ENCODE measurements at places on chromosomes 5 and 9. TPM values are rescaled to one million over a fixed set of nuclear protein-coding genes. Genes with fewer than 3 reads are reported as not detected.

GRCh38 chr5:165673499-165673898, 2168.1 kb downstream of the MAT2B start:
- no peak for DNase-seq

SLC34A1 gene
- polyA plus RNA-seq, result not detected

- DNase-seq, result no peak
Measured at GRCh38 chr5:178336889-178337288, 104.3 kb upstream of the PHYKPL start.

- no peak for DNase-seq
Measured at GRCh38 chr5:33513462-33514185, 72.9 kb downstream of the TARS1 start.

DNA sequence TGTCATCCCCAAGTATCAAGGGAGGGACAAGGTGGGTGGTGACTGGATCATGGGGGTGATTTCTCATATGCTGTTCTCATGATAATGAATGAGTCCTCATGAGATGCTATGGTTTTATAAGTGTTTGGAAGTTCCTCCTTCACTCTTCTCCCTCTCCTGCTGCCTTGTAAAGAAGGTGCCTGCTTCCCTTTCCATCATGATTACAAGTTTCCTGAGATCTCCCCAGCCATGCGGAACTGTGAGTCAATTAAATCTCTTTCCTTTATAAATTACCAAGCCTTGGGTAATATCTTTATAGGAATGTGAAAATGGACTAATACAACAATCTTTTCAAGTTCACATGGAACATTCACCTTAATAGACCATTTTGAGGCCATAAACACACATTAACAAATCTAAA, 21.5 kb upstream of the DOCK2 start:
- no peak for DNase-seq

GRCh38 chr9:76905791-76906646, at the start of gene PRUNE2:
TSS of gene PRUNE2 (minus strand) at chr9:76906114. CDS start at chr9:76905963, 151 bp downstream.
- DNase-seq, result no peak

DNA sequence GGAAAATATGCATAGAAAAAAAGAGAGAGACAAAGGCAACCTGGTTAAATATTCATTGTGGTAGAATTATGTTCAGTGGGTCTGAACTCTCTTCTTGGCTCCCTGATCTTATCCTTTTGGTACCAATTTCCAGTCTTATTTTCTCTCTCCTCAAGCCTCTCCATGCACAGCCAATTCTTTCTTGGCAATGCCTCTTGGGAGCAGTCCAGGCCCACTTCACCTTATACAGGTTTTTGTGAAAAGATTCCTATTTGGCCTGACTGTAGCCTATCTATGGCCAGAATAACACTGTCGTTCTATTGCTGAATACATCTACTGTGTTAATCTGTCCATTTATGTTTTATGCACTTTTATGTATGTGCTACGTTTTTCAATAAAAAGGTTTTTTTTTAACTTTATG, 2.7 kb downstream of the ELOVL7 start:
- no peak for DNase-seq

- no peak for DNase-seq
Measured at GRCh38 chr5:131505237-131505908, 129.7 kb downstream of the RAPGEF6 start.

DNA sequence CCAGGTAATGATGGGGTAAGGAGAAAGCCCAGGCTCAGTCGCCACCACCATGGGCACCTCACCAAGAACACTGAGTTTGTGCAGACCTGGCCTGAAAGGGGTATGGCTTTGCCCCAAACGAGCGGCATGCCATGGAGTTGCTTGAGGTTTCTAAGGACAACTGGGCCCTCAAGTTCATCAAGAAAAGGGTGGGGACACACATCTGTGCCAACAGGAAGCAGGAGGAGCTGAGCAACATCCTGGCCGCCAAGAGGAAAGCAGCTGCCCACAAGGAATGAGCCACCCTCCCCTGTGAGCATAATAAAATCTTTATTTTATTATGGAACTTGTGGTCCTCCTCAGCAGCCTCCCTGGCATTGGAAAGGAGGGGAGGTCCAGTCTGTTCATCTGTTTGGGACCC, 23.8 kb downstream of the CD14 start:
- DNase-seq, result no peak

GRCh38 chr5:157624144-157624543, 28.1 kb downstream of the SOX30 start:
- DNase-seq, result no peak

MCC gene
- polyA plus RNA-seq, result 2.3 TPM

DNA sequence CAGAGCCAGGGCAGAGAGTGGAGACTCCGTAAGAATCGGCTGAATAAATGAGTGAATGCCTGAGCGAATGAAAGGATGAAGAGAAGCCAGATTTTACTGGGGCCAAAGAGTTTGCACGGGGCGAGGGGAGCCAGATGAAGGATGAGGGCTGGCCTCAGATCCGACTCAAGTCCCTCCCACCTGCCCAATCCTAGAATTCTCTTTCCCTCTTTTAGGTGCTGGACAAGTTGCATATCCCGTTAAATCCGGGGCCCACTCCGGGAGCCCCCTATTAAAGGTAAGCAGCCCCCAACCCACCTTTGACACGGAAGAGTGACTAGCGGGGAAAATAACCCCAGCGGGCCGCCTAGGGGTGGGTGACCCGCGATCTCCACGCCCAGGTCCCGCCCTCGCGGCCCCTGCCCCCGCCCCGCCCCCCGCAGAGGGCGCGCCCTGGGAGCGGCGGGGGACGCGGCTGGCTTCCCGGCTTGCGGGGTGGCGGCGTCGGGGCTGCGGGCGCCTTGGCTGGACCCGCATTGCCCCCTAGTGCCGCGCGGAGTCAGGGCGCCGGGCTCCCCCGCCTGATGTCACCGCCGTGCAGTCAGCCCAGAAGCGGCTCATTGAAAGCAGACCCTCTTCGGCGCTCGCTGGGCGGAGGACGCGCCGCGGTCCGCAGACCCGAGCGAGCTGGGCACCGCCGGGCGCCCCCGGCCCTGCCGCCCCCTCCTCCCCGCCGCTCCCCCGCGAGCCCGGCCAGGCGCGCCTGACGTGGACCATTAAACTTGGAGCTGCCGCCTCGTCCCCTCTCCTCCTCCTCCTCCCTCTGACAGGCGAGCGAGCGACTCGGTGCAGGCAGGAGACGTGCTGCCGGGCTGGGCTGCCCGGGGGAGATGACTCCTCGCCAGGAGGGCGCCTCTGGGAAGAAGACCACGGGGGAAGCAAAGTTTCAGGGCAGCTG, at the start of gene ADRA1B:
Gene ADRA1B, plus strand, starts transcription at position 579 of the 937 bp plus-strand sequence. CDS start 424 bp downstream, outside the sequence.
- DNase-seq, result no peak

RLN2 gene
- not detected for polyA plus RNA-seq

DNA sequence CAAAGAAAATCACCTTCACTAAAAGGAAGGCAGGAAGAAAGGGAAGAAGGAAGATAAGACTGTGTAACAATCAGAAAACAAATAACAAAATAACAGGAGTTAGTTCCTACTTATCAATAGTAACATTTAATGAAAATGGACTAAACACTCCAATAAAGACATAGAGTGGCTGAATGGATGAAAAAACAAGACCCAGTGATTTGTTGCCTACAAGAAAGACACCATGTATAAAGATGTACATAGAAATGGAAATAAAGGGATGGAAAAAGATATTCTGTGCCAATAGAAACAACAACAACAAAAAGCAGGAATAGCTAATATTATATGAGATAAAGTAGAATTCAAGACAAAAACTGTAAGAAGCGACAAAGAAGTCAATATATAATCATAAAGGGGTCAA, 116.8 kb downstream of the LURAP1L start:
- no peak for DNase-seq

- DNase-seq, result no peak
Measured at GRCh38 chr5:179381691-179382090, 36.4 kb upstream of the ADAMTS2 start.

DNA sequence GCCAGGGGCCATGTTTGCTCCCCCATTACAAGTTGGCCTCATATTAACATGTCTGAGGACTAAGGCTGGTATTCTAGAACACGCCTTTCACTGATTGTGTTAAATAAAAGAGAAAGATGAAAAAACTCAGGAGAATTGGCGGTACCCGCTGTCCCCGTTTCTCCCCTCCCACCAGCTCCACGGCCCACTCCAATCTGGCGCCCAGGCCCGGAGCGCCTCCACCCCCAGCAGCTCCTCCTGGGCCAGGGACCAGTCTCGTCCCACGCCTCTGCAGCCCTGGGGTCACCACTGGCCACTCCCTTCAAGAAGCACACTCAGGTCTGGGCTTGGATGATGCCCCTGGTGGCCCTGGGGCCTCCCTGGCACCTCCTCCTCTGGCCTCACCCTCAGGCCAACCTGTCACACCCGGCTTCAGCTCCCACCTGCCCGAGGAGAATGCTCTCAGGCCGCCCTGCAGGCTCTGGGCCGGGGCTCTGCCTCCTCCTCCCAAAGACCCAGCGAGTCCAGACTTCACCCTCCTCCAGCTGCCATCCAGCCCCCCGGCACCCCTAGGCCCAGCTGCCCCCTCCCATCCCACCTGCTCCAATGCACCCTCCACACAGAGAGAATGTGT, 133.0 kb upstream of the PPP1R26 start:
- no peak for DNase-seq

CDKN2B gene
- 4.3 TPM for polyA plus RNA-seq

GRCh38 chr9:38130724-38131123, 61.7 kb upstream of the SHB start:
- no peak for DNase-seq

TMEM171 gene
- polyA plus RNA-seq, result 5.3 TPM

DNA sequence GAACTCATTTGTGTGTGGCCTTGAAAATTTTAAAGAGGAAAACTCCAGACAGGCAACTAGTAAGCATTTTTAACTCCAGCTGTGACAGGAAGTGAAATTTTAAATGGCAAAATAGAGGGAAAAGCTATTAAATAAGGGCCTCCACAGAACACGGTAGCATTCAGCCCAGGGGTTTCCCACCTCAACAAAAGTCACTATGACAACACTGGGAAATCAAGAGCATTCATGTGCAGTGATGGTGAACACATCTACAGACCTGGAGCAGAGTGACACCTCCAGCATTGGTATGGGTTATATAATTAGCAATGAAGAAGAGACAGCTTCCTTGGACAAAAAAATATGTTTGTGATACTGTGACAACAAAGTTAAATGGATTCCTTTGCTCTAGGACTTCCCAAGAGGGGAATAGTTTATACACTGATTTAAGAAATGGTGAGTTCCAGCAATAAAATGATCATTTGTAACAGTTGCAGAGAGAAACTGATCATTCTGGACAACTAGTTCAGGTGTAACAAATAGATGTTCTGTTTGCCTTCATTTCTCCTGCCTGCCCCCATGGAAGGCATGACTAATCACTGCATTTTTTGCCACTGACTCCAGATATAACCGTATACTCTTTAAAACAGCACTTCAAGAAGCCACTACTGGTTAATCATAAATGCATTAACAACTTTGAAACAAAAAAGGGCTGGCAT, 93.3 kb upstream of the SLC44A1 start:
- DNase-seq, result no peak

- no peak for DNase-seq
Measured at GRCh38 chr5:90767710-90768109, 209.1 kb downstream of the ADGRV1 start.

DNA sequence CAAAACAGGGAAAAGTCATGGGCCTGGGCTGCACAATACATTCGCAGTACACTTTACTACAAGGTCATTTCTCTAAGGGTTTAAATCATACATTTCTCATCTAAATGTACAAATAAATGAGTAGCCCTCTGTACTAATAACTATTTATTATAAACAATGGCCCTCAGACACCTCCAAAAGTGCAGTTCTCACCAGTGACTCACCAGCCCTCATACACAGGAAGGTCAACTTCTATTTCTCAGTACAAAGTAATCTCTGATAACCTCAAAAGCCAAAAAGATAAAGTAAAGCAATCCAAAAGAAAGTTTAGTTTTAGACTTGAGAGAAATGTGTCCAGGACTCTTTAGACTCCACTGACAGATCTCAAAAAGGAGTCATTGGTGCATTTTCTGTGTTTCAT, 1258.1 kb upstream of the CDH6 start:
- no peak for DNase-seq

- DNase-seq, result no peak
Measured at GRCh38 chr9:35254984-35255857, 93.4 kb downstream of the UNC13B start.

GRCh38 chr9:122392714-122393113, 21.9 kb downstream of the PTGS1 start:
- DNase-seq, result no peak

GRCh38 chr5:71652803-71653543, 65.8 kb downstream of the MCCC2 start:
- no peak for DNase-seq

MAPK9 gene
- polyA plus RNA-seq, result 31.6 TPM

ARID3C gene
- polyA plus RNA-seq, result not detected

DNA sequence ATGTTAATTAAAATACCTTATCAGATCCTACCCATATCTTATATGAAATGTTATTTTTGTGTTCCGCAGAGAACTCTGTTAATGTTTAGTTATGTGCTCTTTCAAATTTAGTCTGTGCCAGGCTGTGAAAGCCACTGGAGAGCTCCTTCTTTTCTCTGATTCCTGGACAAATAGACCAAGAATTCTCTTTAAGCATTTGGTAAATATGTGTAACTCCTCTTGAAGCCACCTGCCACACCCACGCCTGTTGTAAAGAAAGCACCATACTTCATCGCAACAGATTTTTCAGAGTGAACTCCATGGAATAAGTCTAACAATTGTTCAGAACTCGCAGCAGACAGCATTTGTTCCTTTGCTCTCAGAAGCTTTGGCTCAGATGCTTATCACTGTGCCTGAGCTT, 301.1 kb downstream of the FAM170A start:
- DNase-seq, result no peak
